ENCODE measurements at places on chromosomes 11 and 22.

GRCh38 chr11:76073724-76074123 lies 132.6 kb downstream of the WNT11 start:
- no peak for DNase-seq

GRCh38 chr11:18011633-18012032 lies 1.2 kb downstream of the SERGEF start:
- no peak for DNase-seq

GRCh38 chr22:38941488-38941987 lies 15.9 kb upstream of the APOBEC3A start:
- peak; percentile 70 for DNase-seq

DNA sequence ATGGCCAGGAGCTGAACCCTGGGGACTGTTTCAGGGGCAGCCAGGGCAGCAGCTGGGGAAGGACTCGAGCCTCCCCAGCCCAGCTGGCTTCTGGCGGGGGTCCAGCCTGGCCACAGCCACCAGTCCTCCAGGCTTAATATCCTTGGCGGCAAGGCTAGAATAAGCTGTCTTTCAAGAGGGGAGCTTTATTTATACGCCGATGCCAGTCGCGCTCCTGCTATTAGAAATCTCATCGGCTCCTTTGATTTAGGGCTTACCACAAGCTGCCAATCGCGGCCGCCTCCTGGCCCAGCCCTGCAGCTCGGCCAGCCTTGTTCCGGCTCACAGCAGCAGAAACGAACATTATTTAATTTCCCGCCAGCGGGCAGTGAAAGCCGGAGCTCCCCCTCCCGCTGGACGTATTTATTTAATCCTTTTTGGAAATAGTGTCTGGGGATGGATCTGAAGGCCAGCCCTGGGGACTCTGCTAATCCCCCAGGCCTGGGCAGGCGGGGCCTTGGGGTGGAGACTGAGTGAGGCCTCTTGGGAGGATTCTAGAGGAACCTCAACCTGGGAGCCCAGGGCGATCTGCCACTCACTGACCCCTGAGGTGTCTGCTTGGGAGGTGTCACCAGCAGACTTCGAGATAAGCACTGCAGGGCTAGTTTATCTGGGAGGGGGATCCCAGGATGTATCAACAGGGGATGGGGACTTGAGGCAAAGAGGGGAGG lies 363.1 kb downstream of the MN1 start:
- no peak for DNase-seq

- no peak for DNase-seq
Measured at GRCh38 chr11:74925281-74925680, 23.6 kb downstream of the XRRA1 start.

DNA sequence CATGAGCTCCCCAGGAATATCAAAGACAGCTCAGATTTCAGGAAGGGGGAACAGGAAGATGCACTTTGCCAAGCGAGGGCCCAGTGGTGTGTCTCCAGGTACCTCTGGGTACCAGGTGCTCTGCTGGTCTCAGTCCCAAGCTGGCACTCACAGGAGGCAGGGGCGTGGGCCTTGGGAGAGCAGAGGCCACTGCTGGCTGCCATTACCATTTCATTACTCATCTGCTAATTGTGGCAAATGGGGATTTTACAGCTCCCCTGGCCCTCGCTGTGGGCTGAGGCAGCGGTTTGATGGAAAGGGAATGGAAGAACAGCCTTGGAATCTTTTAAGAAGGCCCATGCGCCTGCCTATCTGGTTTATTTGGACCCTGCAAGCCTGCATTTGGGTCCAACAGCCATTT lies 192.0 kb upstream of the NAV2 start:
- no peak for DNase-seq

DNA sequence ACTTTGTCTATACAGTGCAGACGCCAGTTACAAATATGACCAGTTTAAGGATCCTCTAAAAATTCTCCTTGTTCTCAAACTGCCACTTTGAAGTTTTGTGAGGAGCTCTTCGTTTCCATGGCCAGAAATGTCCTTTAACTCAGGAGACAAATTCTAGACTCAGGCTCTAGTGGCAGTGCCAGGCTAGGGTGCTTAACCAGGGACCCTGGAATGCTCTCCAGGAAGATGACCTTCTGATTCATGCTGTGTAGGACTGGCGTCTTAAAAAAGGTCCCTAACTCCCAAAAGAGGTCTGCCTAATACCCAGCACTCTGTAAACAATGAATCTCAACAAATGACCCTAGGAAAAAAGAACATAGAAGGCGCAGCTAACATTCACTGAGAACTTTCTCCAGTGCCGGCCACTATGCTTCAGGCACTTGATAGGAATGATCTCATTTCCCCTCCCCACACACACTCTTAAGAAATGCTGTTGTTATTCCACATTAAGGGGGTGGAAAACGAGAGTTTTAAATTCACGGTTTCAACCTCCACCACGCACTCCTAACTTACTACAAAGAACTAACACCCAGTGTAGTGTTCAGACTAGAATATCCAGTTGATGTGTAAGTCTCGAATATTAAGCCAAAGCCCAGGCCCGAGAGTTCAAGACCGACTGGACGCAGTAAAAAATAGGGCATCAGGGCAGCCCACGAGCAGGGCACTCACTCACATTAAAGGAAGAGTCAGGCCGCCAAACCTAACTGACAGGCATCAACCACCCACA lies 747 bp downstream of the NXF1 start:
- no peak for DNase-seq

DNA sequence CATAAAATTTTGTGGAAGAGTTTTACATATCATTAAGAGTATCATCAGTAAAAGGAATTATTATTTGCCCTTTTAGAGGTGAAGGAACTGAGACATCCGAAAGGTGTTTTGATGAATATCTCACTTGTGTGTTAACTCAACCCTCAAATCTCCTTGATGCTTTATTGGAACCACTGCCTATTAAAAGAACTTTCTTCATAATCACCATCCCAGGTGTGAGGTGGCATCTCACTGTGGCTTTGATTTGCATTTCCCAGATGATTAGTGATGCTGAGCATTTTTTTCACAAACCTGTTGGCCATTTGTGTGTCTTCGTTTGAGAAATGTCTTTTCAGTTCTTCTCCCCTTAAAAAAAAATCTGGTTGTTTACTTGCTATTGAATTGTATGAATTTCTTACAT lies 134.0 kb upstream of the SYN3 start:
- DNase-seq, result no peak

DNA sequence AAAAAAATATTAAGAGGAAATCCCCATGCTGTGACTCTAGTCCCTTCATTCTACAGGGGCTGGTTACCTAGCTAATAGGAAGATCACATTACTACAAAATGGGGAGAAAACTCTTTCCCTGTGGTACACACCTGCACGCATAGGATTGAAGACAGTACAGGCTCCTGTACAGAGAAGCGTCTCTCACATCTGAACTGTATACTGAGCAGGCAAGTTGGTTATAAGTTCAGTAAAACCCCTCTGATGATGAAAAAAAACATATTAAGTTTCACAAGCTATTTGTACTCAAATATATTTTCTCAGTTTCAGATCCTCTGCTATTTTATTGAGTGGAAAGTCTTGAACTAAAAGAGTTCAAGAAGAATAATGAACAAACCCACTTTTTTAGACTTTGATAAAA lies 156.9 kb upstream of the HSD17B12 start:
- no peak for DNase-seq

DNA sequence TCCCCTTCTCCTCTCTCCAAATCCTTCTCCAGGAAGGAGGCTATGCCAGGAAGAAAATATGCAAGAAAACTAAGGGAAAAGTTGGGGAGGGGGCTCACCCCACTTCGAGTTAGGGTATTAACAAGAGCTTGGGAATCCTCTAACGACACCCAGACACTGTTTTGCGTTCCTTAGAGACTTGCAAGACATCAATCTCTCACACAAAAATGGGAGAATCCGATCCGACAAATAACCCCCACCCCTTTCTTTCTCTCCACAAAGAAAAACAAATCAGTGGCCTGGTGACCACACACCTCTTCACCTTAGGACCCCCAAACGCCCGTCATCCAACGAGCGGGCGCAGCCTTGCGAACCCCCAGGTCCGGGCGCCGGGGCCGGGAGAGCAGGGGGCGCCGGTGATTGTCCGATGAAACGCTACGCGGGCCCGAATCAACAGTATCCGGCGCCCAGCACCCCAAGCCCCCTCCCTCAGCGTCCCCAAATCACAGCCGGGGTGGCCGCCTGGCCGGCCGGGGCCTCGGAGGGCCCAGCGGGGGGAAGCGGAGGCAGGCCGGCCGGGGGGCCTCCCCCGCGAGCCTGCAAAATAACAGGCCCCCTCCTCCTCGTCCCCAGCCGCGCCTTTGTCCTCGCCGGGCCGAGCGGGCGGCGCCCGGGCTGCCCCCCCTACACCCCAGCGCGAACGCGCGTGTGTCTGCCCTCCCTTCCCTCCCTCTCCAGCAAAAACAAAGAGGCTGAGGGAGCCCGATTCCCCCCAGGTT lies 690 bp downstream of the CSNK1E start:
- DNase-seq, result peak; percentile 38

- no peak for DNase-seq
Measured at GRCh38 chr11:111909378-111909777, 2.2 kb downstream of the CRYAB start.

DNA sequence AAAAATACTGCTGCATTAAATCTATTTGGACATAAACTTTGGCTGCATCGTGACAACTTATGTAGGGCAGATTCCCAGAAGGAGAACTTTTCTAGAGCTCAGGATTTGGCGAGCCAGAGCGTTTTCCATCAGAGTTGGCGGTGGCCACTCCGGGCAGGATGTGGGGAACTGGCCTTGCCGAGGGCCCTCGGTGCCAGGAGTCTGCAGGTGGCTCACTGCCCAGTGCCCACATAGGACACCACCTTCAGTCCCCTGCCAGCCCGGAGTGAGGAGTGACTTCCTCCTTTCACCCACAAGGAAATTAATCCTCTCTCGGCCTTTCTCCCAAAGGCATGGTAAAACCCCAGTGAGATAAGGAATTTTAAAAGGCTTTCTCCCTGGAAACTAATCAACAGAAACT lies 1.6 kb upstream of the LGALS2 start:
- no peak for DNase-seq

- DNase-seq, result no peak
Measured at GRCh38 chr11:127866109-127866508, 721.2 kb downstream of the ETS1 start.

GRCh38 chr11:34830648-34831047 lies 85.5 kb downstream of the APIP start:
- DNase-seq, result no peak

- DNase-seq, result no peak
Measured at GRCh38 chr11:1410366-1411291, 20.9 kb downstream of the BRSK2 start.

DNA sequence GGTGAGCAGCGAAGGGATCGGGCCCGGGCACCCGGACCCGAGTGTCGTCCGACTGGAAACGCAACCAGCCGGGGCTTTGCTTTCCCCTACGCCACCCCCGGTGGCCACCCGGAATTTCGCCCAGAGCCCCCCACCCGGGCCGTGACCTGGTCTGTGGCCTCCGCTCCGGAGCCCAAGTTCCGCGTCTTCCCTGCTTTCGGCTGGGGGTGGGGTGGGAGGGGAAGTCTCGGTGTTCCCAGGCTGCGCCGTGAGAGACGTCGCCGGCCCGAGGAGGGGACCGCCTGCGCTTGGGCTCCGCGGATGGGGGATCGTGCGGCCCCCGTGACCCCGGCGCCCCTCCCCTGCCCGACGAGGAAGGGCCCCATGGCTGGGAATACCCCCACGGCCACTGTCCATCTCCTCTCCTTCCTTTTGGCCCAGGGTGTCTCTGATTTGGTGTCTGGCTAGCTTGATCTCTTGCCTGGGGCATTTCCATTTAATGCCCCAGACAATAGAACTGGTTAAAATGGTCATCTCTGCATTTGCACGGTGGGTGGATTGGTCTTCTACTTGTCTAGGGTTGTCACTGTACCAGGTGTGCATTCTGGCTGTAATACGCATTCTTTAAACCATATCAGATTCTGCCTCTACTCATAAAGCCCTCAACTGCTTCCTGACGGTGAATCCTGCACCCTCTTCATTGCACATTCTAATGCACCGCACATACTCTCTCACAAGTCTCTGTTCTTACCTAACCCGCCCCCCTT lies 789 bp downstream of the SIK2 start:
- DNase-seq, result no peak

GRCh38 chr11:66629356-66629755 lies 9.1 kb upstream of the RBM4 start:
- no peak for DNase-seq

DNA sequence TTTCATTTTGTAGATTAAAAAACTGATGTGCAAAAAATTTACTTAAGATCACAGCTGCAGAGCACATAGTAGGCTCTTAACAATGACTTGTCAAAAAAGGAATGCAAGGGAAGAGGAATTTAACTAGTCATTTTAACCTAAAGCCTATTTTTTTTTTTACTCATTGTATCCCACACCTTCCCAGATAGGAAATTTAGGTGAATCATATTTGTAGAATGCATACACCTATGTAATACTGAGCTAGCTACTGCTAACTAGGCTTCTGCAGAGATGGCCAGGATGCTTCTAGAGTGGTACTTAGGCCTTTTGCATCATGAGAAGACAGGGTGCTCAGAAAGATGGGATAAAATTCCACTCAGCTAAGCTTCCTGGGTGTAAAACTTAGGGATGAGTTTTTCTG lies 387.3 kb downstream of the AASDHPPT start:
- no peak for DNase-seq

- DNase-seq, result no peak
Measured at GRCh38 chr11:84140386-84141169, 854.4 kb upstream of the CCDC90B start.

DNA sequence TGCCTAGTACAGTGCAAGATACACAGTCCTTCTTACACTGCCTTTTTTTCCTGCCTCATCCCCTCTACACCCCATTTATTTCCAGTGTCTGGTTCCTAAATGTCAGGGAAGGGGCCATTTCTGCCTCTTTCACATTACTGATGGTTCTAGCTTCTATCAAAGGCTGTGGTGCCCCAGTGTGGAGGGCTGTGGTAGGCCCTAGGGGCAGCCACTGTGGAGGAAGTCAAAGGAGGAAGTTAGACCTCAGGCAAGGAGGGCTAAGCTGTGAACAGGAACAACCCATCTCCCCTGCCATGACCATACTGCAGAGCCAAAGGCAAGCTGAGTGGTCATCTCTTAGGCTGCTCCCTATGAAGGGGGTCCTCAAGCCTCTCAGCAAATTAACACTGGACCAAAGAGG lies 81.9 kb upstream of the CRTAM start:
- DNase-seq, result peak; percentile 32

DNA sequence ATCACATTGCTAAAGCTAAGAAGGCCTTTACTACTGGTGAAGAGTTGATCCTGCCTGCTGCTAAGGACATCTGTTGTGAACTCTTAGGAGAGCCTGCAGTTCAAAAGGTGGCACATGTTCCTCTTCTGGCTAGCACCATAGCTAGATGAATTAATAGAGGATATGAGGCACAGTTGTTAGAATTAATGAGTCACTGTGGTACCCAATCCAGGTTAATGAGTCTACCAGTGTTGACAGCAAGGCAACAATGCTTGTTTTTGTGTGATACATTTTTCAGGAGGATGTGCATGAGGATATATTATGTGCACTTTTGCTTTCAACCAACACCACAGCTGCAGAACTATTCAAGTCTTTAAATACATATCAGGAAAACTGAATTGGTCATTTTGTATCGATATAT lies 12.0 kb downstream of the C11orf58 start:
- no peak for DNase-seq

GRCh38 chr22:17137170-17137569 lies 16.0 kb upstream of the TMEM121B start:
- no peak for DNase-seq

All from activated CD4-positive, alpha-beta T cell treated with anti-CD3 and anti-CD28 coated beads, Interleukin-2, amount 50 U/mL, for 4 hours (primary cell).